Fibroblast of skin of left biceps (primary cell): ENCODE measurements at places on chromosomes 4 and X.

GRCh38 chr4:88333741-88334405, 44.8 kb upstream of the HERC6 start:
- peak; percentile 5 for DNase-seq

- DNase-seq = peak; percentile 76
Observed at GRCh38 chr4:143335979-143336780, 496 bp upstream of the GAB1 start.

DNA sequence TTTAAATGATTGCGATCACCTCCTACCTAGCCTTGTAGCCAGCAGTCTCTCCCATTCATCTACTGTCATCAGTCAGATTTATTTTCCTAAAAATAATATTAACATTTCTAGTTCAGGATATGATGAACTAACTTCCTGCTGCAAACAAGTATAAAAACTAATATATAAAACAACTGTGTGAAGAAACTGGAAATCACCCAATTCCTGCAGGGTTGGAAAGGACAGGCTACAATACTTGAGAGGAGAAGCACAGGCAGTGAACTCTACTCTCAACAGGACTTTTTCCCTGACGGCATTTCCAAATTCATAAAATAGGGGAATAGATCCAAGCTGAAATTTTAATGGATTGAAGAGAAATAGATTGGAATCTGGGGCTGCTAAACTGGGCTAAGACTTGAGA, 14.2 kb upstream of the BBS12 start:
- no peak for DNase-seq

GRCh38 chr4:1248245-1249147, at the start of gene CTBP1:
CTBP1 (minus strand) TSS chr4:1249130; CDS start chr4:1241331, 7,799 bp downstream.
- peak; percentile 62 for DNase-seq

GRCh38 chr4:113645288-113645687, 116.2 kb downstream of the CAMK2D start:
- DNase-seq = no peak

GRCh38 chrX:9518051-9518450, 53.2 kb downstream of the TBL1X start:
- DNase-seq = no peak

- peak; percentile 6 for DNase-seq
Observed at GRCh38 chrX:108122748-108123147, 31.2 kb downstream of the ATG4A start.

DNA sequence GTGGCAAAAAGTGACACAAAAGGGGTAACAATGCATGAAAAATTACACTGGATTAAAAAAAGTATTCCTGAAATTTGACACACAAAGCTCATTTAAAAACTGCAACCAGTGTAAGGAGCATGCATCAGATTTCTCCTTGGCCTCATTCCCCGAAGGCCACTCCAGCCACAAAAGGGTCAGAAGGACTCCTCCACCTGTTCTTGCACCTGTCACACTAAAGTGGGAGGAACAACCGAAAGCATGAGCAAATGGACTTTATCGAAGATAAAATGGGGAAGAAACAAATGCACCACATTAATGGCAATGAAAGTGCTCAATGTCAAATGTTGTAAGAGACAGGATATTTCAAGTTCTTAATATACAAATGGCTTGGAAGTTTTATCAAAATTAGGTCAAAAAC, 88.2 kb downstream of the ADGRA3 start:
- DNase-seq = no peak

DNA sequence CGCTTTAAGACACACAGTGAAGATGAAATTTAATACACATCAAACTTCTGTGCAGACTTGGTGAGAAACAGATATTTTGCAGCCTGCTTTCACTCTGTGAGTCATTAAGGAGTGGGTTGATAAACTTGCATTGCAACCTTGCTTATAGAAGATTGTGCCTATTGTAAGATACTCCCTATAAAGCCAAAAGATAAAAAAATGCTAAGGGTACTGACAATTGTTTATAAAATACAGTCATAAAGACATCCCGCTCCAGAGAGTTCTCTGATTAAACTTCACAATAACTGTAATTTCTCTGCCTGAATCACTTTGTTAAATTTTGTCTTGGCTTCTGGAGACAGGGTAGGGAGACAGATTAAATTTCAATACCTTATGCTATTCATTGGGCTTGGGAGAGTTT, 49.1 kb downstream of the GALNT7 start:
- DNase-seq = no peak

DNA sequence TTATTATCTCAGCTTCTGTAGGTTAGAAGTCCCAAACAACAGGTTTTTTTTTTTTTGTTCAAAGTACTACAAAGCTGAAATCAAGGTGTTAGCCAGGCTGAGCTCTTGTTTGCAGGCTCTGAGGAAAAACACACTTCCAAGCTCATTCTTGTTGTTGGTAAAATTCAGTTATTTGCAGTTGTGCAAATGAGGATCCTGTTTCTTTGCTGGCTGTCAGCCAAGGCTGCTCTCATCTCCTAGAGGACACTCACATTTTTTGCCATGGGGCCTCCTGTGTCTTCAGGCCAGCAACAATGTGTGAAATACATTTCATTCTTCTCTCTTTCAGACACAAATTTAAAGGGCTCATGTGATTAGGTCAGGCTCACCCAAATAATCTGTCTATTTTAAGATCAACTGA, 60.3 kb upstream of the HSD17B10 start:
- no peak for DNase-seq

DNA sequence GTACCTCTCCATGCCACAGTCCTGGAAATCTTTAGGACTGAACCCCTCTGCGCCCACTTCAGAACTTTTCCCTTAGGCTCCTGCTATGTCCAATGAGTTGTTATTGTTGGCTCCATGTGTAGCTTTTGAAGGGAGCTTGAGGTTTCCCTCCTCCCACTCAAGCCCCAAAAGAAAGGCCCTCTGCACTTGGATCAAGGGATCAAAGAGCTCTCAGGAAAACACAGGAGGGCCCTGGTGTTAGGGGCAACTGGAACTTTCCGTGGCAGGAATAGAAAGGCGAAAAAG, 135.0 kb downstream of the RASL11B start:
- no peak for DNase-seq

GRCh38 chr4:6937754-6938153, 28.1 kb downstream of the TBC1D14 start:
- DNase-seq = no peak

GRCh38 chr4:183722731-183723560, 63.9 kb downstream of the TRAPPC11 start:
- no peak for DNase-seq

GRCh38 chr4:1939664-1940509, 68.7 kb downstream of the NSD2 start:
- DNase-seq = peak; percentile 53

GRCh38 chr4:22356987-22357596, 158.8 kb downstream of the ADGRA3 start:
- DNase-seq = no peak

DNA sequence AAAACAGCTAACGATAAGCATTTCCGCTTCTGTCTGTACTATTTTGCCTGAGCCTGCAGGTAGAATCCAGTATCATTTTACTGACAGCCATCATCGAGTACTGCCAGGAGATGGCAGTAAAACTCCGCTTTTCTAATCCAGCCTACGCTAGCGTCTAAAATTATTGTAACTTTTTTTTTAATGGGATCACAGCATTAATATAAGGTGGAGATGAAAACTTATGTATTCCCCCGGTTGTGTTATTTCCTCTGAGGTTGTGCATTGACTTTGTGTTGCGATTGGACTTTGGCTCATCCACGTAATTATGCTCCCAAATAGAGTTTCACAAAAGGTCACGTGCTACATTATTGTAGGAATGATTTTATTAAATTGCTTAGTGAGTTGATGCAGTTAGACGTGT, 248.1 kb downstream of the C4orf33 start:
- no peak for DNase-seq

DNA sequence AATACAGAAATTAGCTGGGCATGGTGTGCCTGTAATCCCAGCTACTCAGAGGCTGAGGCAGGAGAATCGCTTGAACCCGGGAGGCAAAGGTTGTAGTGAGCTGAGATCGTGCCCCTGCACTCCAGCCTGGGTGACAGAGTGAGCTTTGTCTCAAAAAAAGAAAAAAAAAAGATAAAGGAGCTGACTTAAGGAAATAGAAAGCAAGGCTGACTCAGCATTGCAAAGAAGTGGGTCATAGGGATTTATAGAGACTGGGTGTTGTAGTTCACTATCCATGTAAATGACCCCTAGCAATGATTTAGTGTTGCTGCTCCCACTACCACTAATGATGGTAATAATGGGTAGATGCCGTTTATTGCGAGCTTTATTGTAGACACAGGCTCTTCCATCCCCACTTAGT, 47.6 kb downstream of the ADD1 start:
- DNase-seq = no peak

GRCh38 chr4:52368895-52369294, 290.2 kb downstream of the USP46 start:
- DNase-seq = no peak

- DNase-seq = no peak
Observed at GRCh38 chr4:6887591-6888371, 21.8 kb upstream of the TBC1D14 start.

DNA sequence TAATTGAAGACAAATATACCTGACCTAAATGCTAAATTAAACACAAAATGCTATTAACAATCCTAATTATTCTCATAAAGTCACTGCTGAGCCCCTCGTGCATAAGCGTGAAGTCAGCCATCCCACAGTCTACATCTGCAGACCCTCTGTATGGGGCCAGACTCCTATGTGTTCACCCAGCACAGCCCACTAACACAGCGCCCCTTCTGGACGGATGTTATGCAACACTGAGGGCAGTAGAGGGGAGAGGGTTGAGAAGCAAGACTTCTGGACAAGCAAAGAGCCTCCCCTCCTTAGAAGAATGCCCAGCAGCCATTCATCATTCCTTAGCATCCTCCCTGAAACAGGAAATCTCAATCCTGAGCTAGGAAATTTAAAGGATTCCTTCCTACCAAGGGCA, 7.9 kb downstream of the TRPC3 start:
- no peak for DNase-seq

DNA sequence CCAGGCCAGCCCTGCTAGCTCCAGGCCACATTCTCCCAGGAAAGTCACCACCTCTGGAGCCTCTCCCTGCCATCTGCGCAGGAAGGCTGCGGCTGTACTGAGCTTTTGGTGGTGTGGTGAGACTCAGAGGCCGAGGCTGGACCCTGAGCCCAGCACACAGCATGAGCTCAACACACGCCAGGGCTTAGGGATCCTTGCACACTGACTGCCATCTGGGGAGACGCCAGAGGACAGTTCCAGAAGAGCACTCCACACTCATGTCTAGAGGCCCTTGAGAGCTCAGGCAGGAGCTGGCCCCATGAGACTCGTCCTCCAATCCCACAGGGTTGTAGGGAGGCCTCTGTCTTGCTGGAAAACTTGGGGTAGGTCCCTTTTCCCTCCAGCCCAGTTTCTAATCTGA, 40.6 kb downstream of the ABLIM2 start:
- DNase-seq = no peak

DNA sequence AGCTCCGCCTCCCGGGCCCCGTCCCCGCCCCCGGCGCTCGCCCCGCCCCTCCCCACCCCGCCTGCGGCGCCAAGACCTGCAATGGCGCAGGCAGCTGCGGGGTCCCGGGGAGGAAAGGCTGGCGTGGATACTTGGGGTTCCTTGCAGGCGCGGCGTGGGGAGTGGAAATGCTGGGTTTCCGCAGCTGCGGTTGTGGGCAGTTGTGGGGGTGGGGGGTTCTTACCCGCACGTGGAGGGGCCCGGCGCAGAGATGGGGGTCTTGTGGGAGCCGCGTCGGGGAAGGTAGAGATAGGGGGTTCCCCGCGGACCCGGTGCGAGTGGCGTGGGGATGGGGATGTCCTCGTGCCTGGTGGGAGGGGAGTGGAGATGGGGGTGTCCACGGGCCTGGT, 680 bp upstream of the ASMTL start:
- no peak for DNase-seq

GRCh38 chrX:140765043-140765784, 55.7 kb downstream of the LINC00632 start:
- peak; percentile 39 for DNase-seq

GRCh38 chrX:24839331-24839730, 145.6 kb downstream of the POLA1 start:
- no peak for DNase-seq

DNA sequence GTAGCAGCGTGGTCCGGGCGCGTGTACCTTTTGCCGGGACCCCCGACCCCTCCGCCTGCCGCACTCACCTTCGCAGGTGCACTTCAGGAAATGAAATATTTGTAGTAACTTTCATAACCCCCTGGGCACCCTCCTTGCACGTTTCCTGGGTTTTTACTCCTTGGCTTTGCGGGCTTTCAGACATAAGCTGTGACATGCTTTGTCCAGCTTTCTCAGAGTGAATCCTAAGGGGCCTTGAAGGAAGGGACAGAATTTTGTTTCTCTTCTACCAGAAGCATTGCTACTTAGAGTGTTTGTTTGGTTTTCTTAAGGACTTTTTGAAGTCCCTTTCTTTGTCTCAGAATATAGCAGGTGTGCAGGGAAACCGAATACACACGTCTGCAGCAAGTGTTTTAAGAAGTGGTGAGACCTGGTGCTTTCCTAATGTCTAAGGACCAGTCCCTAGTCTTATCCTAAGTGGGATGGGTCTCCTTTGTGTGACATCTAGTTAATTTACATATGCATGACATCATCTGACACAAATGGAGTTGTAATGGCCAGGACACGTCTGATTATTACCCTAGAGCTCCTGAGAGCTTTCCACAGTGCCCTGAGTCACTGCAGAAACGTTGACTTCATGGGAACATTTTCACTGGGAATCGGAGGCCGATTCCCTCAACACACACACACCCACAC, 1.3 kb downstream of the FAM149A start:
- no peak for DNase-seq

DNA sequence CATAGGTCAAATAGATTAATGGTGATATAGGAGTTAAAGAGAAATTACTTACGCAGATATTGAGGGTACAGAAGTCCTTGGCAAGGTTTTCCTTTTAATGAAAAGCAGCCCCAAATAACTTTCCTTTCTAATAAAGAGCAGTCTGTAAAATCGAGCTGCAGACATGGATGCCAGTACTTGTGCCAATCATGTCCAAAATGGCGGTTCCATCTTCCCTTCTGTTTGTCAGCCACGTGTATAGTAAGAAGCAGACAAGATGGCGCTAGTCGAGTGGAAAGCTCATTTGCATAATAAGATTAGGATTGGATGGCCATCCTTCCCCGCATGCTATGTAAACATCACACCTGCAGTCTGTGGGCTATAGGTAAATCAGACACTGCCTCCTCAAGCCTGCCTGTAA, 68.5 kb downstream of the FGFBP1 start:
- no peak for DNase-seq

DNA sequence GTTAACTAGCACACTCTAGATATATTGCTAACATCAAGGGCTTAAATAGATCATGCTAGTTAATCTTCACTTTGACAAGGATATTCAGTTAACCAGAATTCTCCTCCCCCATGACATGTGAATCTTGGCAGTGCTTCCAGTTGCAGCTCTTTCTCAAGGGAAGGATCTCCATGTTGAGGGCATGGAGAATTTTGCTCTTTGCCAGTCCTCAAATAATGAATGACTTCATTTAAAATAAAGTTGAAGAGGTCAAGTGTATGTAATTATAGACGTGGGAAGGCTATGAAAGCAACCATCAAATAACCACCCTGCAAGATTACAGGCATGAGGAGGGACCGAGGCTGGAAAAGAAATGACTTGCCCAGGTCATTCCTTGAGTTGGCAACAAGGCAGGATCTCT, 87.3 kb upstream of the CPEB2 start:
- DNase-seq = no peak

- DNase-seq = no peak
Observed at GRCh38 chr4:42965326-42965725, 72.8 kb downstream of the GRXCR1 start.
